ENCODE measurements at places on chromosomes 12 and 14.

GRCh38 chr14:59768855-59769375 is 101.7 kb downstream of the RTN1 start:
- no peak for DNase-seq

DNA sequence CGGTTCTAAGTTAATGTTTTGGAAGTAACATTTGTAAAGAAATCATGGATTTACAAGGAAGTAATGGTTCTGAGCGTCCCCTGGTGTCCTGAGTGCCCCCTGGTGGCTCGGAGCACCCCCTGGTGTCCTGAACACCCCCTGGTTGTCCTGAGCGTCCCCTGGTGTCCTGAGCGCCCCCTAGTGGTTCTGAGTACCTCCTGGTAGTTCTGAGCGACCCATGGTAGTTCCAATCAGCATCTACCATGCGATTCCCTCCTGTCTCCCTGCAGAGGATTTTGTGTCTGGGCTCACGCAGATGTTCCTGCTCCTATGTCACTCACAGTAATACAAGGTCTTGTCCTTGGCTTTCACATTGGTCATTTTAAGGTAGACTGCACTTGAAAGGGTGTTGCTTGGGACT is 1352.9 kb downstream of the TMEM121 start:
- DNase-seq: no peak

GRCh38 chr14:71659159-71659558 is 273.1 kb upstream of the RGS6 start:
- no peak for DNase-seq

DNA sequence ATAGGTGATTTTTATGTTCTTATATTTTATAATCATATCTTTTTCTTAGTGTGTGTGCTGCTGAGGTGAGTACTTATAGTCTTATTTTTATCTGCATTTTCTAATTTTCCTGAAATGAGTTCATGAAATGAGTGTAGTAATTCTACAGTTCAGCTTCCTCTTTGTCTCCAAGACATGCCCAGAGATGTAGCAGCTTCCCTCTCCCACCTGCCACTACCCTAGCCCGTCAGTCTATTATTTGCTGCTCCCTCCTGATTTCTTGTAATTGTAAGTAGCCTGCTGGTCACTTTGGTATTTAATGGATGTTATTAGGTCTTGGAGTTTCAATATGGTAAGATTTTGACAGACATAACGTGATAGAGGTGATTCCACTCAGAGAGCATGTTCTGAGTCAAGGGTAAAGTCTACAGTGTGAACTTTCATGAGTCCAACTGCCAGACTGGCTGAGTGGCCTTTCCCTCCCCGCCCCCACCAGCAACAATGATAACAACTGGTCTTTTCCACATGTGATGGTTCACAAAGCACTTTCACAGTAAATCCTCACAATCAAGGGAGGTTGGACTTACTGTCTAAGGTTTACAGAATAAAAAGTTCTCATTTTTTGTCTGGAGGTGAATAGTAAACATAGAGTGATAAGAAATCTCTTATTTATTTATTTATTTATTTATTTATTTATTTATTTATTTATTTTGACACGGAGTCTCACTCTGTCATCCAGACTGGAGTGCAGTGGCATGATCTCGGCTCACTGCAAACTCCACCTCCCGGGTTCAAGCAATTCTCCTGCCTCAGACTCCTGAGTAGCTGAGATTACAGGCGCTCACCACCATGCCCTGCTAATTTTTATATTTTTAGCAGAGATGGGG is 4.2 kb upstream of the RIPK3 start:
- no peak for DNase-seq
